RKO (cell line): ENCODE measurements at places on chromosomes 1 and 21.

DNA sequence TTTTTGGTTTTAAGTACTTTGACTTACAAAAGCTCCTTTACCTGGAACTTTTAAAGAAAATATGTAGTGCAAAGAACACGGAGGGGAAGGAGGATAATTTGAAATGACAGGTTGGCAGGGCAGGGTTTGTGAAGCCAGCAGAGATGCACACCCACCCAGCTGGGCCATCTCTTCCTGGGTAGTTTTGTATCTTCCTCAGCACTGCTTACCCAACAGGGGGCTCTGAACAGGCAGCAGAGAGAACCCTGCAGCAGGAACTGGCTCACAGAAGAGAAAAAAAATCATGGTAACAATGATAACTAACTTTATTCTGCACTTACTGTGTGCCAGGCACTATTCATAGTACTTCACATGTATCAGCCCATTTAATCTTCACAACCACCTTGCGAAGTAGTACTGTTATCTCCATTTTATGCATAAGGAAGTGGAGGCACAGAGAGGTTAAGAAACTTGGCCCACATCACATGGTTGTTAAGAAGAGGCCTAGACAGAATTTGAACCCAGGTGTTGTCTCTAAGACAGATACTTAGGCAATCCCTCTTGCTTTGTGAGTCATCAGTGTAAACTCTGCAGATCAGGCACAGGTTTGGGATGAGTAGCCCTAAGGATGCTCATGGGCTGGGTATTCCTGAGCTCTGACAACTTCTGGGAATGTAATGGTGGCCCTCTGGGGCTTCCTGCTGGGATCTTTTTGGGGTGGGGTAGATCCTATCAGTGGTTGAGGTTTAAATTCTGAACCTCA is 60.8 kb downstream of the ELK4 start:
- no peak for DNase-seq

DNA sequence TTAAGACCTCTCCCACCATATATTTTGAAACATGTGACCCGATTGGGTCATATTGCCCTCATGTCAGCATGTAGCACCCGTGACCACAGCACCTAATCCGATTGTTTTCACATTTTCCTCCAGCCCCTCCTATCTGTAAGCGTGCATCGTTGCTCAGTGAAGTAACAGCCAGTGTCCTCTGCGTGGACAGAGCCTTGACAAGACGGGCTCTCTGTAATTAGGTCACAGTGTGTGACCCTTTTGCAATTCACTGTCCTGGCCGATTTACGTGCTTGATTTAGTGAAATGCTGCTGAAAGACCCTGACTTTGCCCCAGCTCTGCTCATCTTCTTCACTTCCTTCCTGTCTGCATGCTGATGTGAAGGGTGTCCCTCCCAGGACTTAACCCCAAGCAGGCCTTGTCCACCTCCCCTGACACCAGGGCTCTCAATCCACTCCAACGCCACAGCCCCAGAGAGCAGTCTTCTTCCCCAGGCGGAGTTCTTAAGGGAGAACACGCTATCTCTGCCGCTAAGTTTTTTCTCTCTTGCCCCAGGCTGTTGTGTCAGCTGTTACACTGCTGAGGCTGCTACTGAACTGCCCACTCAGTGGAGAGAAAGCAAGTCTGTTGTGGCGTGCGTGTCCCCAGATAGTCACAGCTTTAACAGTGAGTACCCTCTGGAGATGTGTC is 19.4 kb downstream of the URB2 start:
- DNase-seq, result no peak

DNA sequence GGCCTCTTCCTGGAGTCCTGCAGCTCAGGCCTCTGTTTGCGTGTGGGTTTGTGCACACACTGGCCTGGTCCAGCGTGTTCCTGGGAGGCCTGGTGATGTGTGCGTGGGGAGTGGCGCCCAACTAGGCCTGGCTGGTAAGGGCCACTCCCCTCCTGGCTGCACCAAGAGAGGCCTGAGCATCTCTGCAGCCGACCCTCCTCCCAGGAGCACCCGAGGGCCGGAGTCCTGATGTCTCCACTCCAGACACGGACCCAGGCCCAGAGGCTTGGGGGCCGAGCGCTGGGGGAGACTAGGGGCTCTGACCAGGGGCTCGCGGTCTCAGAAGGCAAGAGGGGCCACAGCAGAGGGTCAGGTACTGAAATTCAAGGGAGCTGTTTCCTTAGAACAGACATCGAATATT is 33.3 kb downstream of the MORN1 start:
- no peak for DNase-seq

- no peak for DNase-seq
Observed at GRCh38 chr1:191240925-191241324, 763.3 kb upstream of the BRINP3 start.

DNA sequence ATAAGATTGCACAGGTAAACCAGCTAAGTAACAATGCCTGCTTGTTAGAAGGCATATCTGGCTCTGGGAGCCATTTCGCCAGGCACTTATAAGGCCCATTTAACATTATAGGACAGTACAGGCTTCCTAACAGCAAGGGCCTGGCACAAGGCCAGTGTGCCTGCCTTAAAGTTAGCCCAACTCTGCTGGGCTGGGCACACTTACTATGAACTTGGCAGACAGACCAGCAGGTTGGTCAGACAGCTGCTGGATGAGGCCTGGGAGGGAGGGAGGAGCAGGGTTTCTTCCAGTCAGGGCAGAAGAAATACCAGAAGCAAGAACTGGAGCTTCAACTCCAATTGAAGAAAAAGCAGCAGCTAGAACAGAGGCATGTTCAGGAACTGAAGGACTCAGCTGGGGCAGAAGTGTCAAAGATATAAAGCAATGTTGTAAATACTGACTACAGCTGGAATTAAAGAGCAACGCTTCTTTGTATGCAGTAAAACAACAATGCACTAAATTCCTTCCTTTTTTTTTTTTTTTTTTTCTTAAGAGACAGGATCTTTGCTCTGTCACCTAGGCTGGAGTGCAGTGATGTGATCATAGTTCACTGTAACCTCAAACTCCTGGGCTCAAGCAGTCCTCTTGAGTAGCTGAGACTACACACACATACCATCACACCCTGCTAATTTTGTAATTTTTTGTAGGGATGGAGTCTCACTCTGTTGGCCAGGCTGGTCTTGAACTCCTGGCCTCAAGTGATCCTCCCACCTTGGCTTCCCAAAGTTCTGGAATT is 4.9 kb downstream of the CACHD1 start:
- no peak for DNase-seq

- DNase-seq, result no peak
Observed at GRCh38 chr1:41380979-41381691, 19.9 kb downstream of the FOXO6 start.

DNA sequence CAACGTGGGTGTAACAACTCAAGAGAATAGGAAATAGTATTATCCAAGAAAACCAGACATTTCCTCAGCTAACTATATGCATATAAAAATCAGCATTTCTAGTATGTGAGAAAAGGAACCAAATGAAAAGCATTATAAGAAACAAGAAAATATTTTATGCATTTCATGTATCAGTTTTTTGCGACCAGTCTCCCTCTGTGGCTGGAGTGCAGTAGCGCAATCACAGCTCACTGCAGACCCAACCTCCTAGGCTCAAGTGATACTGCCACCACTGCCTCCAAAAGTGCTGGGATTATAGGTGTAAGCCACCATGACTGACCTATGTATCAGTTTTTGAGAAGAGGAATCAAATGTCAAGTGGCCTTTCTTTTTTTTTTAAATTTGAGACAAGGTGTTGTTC is 31.0 kb downstream of the SLC16A1 start:
- DNase-seq, result no peak

- peak; percentile 32 for DNase-seq
Observed at GRCh38 chr1:20194757-20195461, 8.6 kb upstream of the PLA2G2C start.

DNA sequence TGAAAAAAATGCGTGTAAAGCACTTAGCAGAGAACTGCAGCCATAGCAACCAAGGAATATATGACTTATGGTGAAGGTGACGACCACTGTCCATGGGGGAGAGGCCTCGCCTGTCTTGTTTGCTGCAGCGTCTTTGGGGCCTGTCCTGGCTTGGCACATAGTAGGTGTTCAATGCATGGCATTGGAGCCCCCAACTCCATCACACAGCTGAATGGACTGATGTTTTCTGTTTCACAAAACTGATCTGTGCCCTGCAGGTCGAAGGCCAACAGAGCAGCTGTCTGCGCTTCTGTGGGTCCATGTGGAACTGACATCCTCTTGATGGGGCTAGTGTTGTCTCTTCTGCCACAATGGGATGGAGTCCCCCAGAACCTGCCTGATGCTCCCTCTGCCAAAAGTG is 296.0 kb downstream of the PTPRU start:
- no peak for DNase-seq

DNA sequence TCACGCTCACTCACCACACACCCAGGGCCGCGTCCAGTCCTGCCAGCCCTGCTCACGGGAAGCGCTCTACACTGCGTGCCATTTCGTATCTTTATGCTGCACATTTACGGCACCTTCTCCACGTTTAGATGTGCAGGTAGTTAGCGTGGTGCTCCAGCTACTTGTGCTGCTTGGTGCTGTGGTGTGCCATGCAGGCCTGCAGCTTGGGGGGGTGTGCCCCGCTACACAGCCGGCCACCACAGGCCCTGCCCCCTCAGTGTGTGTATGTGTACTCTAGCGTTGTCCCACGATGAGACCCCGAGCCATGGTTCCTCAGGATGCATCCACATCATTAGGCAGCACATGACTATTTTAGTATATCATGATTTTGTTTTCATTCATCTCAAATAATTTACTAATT is 38.3 kb downstream of the SNAP47 start:
- no peak for DNase-seq

DNA sequence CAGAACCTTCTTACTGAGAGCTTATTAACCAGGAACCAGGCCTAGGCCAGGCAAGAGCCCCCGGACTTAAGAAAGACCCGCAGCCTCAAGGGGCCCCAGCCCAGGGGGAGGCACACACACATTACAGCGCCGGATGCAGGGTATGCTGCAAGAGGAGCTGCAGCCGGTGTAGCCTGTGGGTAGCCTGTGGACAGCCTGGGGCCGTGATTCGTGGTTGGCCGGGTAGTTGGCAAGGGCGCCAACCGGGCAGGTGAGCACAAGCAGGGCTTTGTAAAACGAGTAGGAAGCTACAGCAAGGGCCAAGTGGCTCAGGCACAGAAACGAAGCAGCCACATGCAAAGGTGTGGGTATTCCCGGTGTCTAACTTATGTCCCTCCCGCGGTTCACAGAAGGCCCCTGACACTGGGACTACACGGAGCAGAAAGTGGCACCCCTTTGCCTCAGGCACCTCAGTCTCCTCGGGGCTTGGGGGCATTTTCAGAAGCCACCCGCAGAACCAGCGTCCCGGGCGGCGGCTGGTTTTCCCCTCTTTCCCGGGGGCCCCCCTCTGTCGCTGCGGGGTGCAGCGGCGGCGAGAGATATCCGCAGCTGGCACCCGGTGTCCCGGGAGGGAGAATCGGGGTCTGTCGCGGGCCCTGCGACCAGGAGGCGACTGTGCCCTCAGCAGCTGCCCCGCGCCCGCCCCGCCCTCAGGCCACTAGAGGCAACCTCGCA is 40.8 kb downstream of the KIAA1614 start:
- peak; percentile 16 for DNase-seq

DNA sequence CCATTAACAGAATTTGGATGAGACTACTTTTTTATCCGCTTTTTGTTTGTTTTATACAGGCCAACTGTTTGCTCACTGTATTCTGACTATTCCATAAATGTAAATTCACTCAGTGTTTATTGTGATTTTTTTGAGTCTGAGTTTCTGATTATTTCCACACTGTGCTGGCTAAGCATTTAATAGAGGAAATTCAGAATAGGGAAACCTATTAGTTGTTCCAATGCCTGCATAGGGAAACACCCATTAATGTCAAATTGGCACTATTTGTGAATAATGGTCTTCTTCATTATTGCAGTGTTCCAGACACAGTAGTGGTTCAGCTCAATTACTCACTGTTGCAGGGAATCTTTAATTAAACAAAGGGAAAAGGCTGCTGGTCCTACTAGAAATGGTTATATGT is 174.7 kb upstream of the SGIP1 start:
- no peak for DNase-seq

DNA sequence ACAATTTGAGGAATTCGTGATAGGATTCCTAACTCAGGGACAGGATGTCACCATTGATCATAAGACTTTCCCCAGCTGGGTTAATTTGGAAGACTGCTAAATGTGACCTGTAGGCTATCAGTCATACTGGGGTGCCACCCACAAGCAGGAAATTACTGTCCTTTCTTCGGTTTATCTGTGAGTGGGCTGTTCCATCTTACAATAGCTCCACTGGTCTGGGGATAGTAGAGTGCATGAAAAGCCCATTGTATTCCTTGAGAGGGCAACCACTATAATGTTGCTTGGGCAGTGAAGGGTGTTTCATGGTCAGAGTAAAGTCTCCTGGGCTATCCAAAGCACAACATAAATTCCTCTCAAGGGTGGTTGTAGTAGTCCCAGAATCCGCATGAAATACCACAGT is 1523.0 kb upstream of the B3GALT2 start:
- DNase-seq, result no peak

GRCh38 chr1:54487571-54488050 is 60.4 kb upstream of the ACOT11 start:
- DNase-seq, result no peak
